ENCODE measurements at places on chromosomes 5 and 9.

GRCh38 chr9:11417782-11418181 is 805.0 kb upstream of the PTPRD start:
- DNase-seq = no peak

GRCh38 chr5:167767795-167768194 is 523.6 kb upstream of the WWC1 start:
- DNase-seq = no peak

- no peak for DNase-seq
Observed at GRCh38 chr9:121711797-121712196, 60.4 kb downstream of the DAB2IP start.

DNA sequence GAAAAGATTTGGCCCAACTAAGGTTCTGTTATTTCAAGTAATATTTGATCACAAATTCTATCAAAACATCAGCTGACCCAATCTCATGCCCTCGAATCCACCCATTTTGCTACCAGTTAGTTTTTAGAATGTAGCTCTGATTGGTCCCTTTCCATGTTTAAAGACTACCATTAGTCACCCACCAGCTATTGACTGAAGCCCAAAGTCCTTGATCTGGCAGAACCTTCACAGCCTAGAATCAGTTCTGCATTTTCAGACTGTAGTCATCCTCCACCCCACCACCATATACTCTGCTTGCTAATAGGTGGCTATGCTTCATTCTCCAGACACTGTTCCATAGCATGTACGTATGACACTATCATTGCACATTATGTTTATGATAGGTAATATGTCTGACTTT is 182.2 kb upstream of the TARS1 start:
- DNase-seq = no peak

DNA sequence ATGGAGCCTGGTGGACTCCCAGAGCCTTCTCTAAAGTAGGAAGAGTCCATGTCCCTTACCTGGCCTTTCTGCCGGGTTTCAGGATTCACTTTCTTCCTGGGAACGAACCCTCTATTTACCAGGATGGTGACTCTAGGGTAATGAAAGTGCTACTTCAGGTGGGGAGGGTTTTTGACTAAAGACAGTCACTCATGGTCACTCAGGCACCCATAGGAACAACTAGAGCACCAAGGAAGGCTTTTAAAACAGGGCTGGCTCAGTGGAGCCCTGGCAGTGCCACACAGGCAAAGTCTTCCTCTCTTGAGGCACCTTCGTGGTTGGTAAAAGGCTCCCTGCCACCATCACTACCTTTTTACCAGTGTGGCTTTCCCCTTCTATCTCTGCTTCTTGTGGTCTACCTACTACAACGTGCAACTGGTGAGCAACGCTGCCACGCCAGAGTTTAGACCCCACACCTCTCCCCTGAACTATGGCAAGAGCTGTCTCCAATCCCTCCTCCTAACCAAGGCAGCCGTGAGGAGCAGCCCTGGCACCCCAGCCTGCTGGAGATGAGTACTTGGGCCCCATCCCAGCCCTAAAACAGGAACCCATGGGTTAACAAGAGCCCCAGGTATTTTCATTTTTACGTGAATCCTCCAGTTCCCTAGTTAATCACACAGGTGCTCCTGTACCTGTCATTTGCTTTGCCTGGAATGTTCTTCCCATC is 3.5 kb downstream of the SURF1 start:
- no peak for DNase-seq

DNA sequence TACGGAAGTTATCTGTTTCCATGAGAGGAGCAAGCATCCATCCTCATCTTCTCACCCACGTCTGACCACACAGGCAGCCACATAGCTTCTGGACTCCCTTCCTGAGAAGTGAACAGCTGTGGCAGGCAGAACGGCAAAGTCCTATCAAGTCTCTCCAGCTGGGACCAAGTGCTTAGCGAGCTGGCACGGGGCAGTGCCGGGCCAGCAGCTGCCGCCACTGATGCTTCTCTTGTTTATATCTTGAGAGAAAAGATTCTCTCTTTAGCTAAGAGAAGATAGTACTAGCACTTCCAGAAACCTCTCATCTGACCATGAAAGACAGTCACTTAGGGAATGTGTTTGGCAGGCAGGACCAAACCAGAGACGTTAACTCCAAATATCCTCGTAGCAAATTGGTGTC is 37.2 kb downstream of the PLAC8L1 start:
- no peak for DNase-seq
